ENCODE measurements at places on chromosomes 16 and 17.
A peak's percentile ranks its signal among the peaks of the same experiment; 100 is the strongest.

DNA sequence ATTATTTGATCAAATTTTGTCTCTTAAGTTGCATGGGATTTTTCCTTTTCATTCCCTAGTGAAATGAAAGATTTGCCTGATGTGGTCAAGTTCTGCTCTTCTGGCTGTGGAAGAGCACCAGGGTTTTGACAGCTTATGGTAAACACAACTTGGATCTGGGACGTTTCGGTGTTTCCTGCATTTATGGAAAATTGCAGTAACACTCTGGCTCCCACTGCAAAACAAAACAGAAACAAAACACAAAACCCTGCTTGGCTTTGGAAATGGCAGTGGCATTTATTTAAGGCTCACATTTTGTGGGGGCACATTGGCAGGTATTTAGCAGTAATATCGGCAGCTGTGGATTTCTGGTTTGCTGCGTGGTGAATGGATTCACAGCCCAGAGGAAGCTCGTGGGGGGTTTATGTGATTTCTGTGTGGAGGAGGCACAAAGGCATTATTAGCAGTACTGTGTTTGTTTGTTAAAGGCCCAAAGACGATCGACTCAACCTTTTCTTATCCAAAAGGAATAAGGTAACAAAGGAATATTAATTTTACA, 377.8 kb downstream of the SNX29 start:
- no peak for DNase-seq

GRCh38 chr17:14398766-14399165, 97.9 kb downstream of the HS3ST3B1 start:
- DNase-seq = no peak

DNA sequence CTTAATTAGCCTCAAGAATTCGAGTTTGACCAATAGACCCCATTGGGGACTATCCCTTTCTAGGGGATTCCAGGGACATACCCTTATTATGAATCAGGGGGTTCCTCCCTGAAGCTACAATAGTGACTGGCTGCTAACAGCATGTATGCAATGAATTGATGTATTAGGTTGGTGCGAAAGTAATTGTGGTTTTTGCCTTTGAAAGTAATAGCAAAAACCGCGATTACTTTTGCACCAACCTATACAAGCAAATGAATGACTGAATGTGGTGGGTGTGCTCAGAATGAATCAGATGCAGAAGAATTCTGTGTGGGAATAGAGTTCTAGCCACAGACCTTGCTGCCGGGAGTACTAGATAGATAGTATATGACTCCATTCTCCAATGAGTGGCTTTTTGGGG, 76.7 kb downstream of the HLF start:
- no peak for DNase-seq

DNA sequence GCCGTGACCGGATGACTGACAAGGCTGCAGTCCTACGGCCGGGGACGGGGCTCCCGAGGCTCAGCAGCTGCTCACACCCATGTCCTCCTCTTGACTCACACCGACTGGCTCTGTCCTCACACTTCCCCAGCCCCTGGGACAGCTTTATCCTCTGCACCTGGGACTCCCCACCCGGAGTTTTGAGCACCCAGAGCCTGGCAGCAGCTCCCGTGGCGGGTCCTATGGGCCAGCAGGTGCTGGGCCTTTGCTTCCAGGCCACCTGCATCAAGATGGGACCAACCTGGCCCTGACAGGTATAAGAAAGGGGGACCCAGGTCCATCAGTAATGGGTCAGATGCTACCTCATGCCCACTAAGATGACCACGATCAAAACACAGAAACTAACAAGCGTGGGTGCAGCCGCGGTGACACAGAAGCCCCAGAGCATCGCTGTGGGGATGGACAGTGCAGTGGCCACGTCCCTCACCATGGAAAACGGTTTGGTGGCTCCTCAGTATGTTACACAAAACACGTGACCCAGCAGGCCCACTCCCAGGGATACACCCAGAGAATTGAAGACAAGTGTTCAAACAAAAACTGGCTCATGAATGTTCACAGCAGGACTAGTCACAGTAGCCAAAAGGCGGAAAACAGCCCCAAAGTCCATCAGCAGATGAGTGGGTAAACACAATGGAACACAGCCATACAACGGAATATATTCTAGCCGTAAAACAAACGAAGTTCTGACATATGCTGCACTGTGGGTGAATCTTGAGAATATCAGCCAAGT, 3.3 kb upstream of the NOTUM start:
- no peak for DNase-seq

GRCh38 chr17:17636272-17636885, 44.9 kb upstream of the PEMT start:
- DNase-seq = no peak

DNA sequence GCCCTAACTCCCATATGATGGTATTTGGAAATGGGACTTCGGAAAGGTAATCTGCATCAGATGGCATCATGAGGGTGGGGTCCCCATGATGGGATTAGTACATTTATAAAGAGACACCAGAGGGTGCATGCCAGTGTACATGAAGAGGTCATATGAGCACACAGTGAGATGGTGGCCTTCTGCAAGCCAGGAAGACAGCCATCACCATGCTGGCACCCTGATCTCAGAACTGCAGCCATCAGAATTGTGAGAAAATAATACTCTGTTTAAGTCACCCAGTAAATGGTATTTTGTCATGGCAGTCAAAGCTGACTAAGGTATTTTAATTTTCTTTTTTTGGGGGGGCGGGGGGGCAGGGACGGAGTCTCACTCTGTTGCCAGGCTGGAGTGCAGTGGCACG, 47.1 kb upstream of the ABCA10 start:
- DNase-seq = no peak

- DNase-seq = no peak
Observed at GRCh38 chr17:7029659-7030058, 6.2 kb upstream of the SLC16A13 start.

DNA sequence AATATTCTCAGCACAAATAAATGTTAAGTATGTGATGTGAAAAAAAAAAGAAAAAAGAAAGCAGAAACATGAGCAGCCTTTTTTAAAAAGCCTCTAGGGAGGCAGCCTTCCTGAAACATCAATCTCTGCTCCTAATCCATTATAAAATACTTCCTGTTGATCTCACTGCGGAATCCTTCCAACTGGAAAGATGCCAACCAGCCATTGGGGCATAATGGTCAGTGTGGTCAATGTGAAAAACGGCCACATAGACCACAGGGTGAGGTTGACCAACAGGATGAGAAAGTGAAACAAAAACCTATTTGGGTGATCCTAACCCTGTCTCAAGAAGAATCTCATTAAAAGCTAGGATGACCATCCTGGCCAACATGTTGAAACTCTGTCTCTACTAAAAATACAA, 26.1 kb upstream of the ABCA8 start:
- DNase-seq = no peak

- no peak for DNase-seq
Observed at GRCh38 chr17:68289936-68290267, 1.0 kb downstream of the SLC16A6 start.

DNA sequence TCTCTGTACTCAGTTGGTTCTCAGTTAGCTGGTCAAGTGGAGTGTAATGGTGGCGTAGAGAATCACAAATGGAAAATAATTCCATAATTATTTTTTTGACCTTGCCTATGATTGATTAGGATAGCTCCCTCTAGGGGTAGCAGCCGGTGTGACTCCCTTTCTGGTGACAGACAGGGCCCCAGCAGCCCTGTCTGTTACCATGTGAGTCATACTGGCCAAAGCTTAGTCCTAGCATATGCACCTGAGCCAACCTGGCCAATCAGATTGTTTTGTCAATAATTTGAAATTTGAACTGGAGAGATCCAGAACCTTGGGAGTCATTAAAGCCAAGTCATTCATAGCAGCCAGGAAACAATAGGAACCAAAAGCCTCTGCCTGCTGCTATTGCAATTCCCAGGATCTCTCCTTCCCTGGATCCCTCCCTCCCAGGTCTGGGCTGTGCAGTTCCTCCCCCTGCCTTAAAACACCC, 5.6 kb downstream of the PNPO start:
- peak; percentile 70 for DNase-seq

GRCh38 chr16:12371497-12371896, 395.0 kb downstream of the SNX29 start:
- no peak for DNase-seq

DNA sequence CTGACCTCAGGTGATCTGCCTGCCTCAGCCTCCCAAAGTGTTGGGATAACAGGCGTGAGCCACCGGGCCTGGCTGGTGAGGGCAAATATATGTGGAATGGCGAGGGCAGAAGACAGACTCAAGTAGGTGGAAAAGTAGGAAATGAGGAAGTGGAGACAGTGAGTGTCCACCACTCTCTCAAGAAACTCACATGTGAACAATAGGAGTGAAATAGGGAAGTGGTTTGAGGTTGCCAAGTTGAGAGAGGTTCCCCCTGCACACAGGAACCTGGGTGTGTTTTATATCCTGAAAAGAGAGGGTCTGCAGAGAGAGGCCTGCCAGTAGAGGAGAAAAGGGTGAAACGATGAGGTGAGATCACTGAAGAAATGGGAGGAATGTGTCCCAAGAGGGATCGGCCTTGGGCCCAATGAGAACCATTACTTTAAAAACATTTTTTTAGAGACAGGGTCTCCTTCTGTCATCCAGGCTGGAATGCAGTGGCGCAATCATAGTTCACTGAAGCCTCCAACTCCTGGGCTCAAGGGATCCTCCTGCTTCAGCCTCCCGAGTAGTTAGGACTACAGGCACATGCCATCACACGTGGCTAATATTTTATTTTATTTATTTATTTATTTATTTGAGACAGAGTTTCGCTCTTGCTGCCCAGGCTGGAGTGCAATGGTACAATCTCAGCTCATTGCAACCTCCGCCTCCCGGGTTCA, 17.1 kb upstream of the CORO1A start:
- DNase-seq = no peak

GRCh38 chr17:12574525-12574924, 91.2 kb upstream of the MYOCD start:
- no peak for DNase-seq

GRCh38 chr17:81470270-81470943, 42.2 kb downstream of the ACTG1 start:
- no peak for DNase-seq

- no peak for DNase-seq
Observed at GRCh38 chr17:11550431-11550830, 47.8 kb upstream of the DNAH9 start.

DNA sequence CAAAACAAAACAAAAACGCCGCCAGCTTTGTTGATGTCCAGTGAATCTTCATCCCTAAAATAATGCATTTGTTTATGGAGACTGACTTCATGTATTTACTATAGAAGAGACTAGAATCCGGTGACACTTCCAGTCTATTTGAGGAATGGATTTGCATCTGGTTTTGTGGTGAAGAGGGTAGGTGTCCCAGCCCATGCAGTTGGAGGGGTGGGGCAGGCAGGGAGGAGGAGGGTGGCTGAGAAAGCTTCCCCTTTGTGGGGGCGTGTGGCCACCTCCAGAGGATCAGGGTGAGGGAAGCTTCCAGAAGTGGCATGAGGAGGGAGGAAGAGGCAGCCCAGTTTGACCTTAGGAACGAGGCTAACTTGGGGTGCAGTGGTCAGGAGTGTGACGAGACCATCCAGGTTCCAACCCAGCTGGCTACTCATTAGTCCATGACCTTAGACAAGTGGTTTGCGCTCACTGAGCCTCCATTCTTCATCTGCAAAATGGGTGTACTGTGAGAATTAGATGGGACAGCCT, 69.5 kb downstream of the CMIP start:
- no peak for DNase-seq

GRCh38 chr17:67566656-67567055, 151.1 kb upstream of the NOL11 start:
- no peak for DNase-seq

DNA sequence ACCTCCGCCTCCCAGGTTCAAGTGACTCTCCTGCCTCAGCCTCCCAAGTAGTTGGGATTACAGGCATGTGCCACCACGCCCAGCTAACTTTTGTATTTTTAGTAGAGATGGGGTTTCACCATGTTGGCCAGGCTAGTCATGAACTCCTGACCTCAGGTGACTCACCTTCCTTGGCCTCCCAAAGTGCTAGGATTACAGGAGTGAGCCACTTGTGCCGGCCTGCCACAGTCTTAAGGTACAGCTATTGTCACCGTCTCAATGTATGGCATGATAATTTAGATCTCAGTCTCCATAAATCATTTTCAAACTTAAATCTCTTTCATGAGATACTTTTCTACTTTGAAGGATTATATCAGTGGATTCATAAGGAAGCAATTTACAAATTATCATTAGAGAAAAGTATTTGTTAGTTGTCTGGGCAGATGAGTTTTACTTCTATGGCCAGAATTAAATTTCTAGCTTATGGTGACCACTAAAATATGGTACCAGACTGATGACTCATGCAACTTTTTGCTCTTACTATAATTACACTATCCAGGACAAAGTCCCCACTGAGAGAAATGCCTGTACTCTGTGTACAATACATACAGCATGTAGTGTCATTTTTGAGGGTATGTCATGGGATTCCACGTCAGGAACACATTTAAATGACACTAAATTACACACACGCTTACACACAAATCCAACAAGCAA, 1230.3 kb upstream of the GOT2 start:
- no peak for DNase-seq

DNA sequence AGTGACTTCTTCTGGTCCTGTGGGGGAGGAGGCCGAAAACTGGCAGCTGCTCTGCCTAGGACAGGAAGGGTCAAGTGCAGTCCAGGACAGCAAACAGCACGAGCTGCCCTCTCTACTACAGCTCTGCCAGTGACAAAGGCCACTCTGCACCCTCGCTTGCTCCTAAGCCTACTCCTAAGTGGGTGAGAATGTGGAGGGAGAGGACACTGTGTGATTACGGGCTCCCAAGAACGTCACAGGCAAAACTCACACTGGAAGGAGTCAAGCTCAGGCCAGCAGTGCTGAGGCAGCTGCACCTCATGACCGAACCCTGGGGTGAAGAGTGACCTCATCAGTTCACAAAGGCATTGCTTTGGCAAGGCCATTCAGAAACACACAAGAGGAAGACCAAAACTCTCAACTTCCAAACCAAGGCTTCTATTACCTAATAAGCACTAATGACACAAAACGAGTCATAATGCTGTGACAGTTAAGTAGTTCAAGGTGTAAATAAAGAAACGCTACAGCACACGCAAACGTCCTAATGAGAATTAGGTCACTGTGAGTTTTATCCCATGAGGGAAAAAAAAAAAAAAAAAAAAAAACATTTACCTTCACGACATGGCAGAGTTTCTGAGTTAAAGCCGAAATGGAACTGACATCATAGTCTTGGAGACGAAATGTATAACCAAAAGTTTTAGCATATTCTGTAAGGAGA, 35.1 kb downstream of the MARF1 start:
- DNase-seq = peak; percentile 55

DNA sequence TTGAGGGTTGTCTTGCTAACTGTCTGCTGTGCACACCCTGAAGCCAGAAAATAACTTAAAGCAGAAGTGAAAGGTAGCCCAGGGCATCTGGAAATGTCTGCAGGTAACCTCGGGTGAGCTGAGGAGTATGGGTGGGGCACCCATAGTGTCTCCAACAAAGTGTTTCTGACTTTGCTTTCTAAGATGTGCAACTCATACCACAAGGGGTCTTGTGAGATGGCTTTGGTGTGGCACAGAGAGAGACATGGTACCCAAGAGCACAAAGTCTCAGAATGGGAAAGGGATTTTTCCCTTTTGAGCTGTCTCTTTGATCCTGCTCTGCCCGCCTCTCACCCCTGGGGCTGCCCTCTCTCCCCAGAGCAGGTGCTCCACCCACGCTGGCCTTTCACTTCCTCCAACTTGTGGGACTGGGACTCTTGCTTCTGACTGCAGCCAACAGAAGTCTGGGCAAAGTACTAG, 6.9 kb downstream of the CHD9 start:
- no peak for DNase-seq

GRCh38 chr17:75252039-75252816, 9.2 kb downstream of the GGA3 start:
- no peak for DNase-seq

GRCh38 chr17:65449495-65449894, 112.0 kb downstream of the AXIN2 start:
- DNase-seq = no peak

- no peak for DNase-seq
Observed at GRCh38 chr17:17070931-17071330, 28.7 kb downstream of the MPRIP start.

Measured in NCI-H460 (cell line).